ENCODE measurements at places on chromosomes 6 and 20. TPM values are rescaled to one million over a fixed set of nuclear protein-coding genes. Genes with fewer than 3 reads are reported as not detected.

MUC22 gene
- total RNA-seq: not detected

CLPSL1 gene
- total RNA-seq: not detected

GPX5 gene
- not detected for total RNA-seq

SH3BGRL2 gene
- 7.0 TPM for total RNA-seq

ZMYND8 gene
- total RNA-seq: 109 TPM

PCK1 gene
- total RNA-seq: not detected

MPIG6B gene
- total RNA-seq: not detected

MYLK4 gene
- total RNA-seq: 0.97 TPM
